ENCODE measurements at places on chromosomes 1 and 21.

DNA sequence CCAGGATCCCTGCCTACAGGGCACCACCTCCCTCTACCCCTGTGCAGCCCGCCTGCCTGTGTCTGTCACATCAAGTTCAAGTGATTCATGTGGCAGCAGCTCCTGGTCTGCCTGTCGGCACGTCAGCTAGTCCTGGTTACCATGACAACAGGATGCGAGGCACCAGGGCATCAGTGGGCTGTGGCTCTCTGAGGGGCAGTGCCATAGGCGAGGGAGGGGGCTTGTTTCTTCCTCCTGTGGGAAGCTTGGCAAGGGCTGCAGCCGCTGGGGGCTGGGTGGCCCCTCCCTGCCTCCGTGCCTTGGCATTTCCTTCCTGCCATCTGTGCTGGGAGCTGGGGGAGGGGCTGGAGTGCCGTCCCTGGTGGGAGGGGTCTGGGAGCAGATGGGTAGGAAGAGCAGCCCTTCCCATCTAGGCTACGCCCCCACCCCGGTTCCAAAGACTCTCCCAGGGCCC is 43.1 kb downstream of the FOXO6 start:
- DNase-seq = peak; percentile 100

- no peak for DNase-seq
Measured at GRCh38 chr1:223512057-223512456, 118.8 kb downstream of the CCDC185 start.

- no peak for DNase-seq
Measured at GRCh38 chr21:42239973-42240372, 21.0 kb downstream of the ABCG1 start.

- no peak for DNase-seq
Measured at GRCh38 chr1:151478923-151479322, 19.6 kb upstream of the POGZ start.

GRCh38 chr21:26798856-26799751 is 46.1 kb downstream of the ADAMTS1 start:
- DNase-seq = peak; percentile 81

All from NCI-H748 treated with DMSO at 0.1 percent for 48 hours (cell line).